ENCODE measurements at places on chromosomes 13 and 19.

- DNase-seq = no peak
Measured at GRCh38 chr13:33006638-33007037, 9.6 kb upstream of the KL start.

DNA sequence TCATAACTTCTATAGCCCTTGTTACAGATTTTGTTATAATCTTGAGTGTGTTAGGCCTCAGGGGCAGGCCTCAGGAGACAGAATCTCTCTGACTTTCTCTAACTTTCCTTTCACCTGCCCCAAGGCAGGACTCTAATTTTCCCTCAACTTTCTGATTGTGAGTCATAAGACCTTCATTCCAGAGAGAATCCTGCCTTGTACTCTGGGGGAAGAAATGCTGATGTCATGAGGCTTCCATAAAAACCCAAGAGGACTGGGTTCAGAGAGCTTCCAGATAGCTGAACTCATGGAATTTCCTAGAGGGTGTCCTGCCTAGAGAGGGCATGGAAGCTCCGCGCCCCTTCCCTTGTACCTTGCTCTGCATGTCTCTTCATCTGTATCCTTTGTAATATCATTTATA lies 5.3 kb upstream of the KBTBD6 start:
- no peak for DNase-seq

DNA sequence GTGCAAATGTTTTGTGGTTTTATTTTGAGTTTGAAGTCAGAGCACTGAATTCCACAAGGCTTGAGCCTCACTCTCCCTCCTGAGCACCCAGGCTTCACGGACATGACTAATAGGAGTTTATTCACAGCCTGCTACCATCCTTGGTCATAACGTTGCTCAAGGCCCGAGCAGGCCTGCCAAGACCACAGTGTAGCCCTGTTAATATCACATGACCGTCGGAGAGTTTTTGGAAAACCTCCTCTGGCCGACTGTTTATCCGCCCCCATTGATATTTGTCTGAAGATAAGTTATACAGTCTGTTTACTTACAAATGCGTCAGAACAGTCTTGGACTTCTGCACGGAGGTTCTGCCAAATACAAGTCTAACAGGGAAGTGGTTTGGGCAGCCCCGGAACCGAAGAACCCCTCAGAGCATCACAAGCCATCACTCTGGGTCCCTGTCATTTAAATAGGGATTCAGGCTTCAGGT lies 89.9 kb downstream of the COL4A2 start:
- DNase-seq = no peak

DNA sequence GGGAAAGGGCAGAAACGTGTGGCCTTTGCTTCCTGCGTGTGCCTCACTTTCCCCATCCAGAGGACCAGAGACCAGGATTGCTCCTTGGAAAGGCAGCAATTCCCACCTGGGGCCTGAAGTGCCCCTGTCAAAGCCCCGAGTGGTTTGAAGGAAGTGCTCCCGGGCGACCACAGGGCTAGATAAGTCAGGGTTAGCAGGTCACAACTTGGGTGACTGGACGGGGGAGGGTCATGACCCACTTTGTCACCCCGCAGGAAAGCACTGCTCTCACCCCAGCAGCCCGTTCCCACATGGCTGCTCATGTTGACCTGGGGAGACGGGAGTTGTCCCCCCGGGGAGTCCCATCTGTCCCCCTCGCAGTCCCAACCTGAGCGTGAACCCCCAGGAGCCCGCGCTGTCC lies 459 bp downstream of the PRAM1 start:
- no peak for DNase-seq

DNA sequence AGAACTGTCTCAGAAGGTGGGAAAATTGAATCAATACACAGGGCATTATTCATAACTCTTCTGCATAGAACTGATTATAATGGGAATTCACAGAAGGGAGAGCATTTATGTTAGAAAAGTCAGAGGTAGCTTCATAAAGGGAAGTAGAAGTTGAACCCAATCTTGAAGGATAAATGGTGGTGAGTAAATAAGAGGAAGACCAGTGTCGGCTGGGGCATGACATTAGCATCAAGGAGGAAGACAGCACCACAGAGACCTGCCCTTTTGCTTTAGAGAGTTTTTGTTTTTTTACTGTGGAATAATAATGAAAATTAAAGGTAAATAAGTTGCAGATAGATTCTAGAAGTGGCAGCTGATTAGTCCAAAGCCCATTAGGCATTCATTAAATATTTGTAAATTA lies 21.9 kb downstream of the CDC16 start:
- DNase-seq = no peak
